ENCODE measurements at places on chromosomes 7 and 10.

DNA sequence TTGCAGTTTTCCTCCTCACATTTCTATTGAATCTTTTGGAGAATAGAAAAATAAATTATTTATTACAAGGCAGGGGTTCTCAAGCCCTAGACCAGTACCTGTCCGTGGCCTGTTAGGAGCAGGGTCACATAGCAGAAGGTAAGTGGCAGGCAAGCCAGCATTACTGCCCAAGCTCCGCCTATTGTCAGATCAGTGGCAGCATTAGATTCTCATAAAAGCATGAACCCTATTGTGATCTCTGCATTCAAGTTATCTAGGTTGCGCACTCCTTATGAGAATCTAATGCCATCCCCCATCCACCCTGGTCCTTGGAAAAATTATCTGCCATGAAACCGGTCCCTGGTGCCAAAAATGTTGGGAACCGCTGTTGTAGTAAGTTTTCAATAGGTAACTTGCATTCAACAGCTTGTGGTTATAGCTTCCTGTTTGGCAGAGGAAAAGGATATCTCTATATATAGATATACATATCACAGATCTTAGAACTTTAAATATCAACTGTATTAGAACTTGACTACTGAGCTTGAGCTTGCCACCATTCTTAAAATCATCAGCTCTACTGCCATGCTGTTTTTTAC lies 165.1 kb downstream of the AHR start:
- DNase-seq = no peak

DNA sequence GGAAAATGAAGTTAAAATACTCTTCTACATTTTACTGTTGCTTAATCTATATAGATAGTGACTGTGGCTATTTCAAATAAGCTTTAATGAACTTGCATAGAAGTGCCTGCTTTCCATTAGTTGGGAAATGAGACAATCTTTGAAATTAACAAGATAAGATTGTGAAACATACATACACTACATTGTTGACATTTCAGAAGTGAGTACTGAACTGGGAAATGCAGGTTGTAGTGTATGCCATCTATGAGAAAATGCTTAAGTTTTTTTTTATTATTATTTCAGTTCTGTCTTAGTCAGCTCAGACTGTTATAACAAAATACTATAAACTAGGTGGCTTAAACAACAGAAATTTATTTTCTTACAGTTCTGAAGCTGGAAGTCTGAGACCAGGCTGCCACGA lies 49.6 kb upstream of the CSTF2T start:
- DNase-seq = no peak

GRCh38 chr10:29176845-29177832 lies 111.7 kb upstream of the LYZL1 start:
- DNase-seq = no peak

DNA sequence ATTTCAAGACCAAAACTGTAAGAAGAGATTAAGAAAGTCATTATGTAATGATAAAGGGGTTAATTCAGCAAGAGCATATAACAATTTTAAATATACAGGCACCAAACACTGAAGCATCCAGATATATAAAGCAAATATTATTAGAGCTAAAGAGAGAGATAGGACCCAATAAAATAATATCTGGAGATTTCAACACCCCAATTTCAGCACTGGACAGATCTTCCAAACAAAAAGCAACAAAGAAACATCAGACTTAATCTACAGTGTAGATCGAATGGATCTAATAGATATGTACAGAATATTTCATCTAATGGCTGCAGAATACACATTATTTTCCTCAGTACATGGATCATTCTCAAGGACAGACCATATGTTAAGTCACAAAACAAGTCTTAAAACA lies 151.3 kb downstream of the COBL start:
- DNase-seq = no peak

DNA sequence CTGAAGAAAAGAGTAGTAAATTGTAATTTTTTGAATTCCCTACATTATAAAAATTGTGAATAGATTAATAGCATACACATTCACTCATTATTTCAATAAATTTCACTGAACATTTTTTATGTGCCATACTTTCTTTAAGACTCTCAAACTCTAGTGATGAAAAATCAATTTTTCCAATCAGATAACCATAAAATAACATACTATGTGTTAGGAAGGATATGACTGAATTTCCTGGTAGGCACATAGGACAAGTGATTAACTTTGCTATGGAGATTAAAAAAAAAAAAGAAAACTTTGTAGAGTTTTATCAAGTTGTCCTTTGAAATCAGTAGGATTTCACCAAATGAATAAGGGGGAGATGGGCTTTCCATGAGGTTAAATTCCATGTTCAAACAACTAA lies 1597.3 kb upstream of the LRRTM3 start:
- DNase-seq = no peak

DNA sequence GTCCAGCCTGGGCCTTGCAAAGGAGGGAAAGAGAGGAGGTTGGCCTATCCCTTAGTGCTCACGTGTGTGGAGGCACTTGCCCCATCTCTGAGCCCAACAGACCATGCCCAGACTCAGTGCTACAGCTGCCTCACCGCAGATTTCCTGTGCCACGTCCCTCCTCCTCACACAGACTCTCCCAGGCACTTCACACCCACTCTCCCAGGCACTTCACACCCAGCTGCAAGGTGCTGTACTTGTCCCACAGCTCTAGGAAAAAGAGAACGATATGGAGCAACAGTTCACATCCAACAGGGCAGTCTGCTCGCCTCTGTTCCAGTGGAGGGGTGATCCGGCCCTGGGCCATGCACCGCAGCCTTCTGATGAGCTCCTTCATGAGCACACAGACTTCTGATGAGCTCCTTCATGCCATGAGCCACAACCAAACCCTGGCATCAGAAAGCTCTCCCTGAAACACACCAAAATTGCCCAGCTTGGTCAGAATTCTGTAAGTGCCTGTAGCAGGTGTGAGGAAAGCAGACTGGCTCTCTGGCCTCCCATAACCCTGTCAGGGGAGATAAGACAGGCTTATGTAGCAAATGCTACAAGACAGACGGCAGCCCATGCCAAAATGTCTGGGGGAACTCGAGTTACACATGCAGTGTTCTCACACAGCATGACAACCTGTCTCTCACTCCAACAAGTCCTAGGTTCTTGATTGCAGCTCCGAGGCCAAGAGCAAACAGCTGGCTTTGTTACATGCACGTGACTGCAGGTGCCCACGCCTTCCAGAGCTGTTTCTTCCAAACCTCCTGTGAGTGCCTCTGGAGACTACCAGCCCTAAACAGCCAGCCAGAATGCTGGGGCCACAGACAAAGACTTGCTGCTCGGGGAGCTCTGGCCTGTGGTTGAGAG lies 348.5 kb downstream of the GRID1 start:
- DNase-seq = no peak

DNA sequence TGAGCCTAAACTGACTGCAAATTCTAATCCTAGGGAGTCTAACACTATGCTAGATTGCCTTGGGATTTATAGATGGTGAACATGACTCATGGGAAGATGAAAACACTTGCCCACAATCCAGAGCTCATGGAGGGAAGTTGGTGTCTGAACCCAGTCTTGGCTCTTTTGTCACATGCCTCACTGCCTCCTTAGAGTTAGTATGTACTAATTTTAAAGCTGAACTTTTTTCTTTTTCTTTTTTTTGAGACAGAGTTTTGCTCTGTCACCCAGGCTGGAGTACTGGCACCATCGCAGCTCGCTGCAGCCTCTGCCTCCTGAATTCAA lies 14.4 kb downstream of the MRPL32 start:
- DNase-seq = no peak

DNA sequence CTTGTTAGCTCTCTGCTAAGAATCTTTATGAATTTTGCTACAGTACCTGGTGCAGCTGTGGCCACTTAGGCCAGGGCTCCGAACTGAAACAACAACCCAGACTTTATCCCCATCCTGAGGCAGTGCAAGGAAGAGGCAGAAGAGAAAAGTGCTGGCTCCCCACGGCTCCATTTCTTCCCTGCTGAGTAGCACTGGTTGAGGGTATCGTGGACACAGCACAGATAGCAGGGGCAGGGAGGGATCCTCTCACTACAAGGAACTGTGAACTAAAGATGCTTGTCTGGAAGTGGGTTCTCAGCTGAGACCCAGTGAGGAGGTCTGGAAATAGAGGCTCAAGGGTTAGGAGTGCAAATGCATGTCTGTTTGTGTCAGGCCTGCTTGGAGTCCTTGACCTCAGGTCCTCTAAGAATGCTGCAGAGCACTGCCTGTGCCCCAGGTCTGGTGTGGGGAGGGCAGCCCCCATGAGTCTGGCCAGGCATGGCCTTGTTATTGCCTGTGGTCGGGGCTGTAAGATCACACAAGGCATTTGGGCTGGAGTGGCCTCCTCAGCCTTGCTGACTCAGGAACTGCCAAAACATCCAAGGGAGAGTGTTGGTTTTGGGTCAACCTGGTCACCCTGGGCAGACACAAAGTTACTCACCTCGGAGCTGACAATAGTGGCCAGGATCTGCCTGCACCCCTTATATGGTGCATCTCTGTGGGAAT lies 58.1 kb downstream of the DMBT1 start:
- no peak for DNase-seq

DNA sequence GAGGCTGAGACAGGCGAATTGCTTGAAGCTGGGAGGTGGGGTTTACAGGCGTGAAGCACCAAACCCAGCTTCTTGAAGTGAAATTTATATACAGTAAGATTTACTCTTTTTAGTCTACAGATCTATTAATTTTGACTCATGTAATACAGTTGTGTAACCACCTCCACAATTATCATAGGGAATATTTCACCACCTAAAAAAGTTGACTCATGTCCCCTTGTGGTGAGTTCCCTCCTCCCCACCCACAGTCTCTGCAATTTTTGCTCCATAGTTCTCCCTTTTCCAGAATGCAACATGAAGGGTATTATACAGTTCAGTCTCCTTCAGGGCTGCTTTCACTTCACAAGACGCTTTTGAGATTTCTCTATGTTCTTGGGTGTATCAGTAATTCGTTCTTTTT lies 156.8 kb downstream of the FAM107B start:
- DNase-seq = peak; percentile 26

- DNase-seq = no peak
Measured at GRCh38 chr10:33434933-33435332, 100.5 kb upstream of the NRP1 start.

DNA sequence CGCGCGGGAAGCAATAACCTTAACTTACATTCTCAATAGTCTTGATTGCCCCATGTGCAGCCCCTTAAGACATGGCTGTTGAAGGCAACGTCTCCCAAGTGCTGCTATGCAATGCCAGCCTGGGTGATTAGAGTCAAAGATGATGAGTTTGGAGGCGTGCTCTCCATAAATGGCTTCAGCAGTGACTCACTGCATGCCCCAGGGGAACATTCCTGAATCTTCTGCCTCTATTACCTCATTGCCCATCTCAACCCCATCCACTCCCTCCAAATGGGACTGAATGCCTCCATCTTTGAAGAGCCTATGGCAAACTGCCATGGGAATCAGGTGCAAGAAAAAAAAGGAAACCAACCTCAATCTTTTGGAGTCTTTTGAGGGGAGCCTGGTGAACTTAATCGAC lies 282.8 kb downstream of the SNX10 start:
- no peak for DNase-seq

GRCh38 chr10:25023278-25023677 lies 6.9 kb downstream of the THNSL1 start:
- DNase-seq = no peak

GRCh38 chr10:61919646-61920215 lies 18.2 kb downstream of the ARID5B start:
- no peak for DNase-seq

DNA sequence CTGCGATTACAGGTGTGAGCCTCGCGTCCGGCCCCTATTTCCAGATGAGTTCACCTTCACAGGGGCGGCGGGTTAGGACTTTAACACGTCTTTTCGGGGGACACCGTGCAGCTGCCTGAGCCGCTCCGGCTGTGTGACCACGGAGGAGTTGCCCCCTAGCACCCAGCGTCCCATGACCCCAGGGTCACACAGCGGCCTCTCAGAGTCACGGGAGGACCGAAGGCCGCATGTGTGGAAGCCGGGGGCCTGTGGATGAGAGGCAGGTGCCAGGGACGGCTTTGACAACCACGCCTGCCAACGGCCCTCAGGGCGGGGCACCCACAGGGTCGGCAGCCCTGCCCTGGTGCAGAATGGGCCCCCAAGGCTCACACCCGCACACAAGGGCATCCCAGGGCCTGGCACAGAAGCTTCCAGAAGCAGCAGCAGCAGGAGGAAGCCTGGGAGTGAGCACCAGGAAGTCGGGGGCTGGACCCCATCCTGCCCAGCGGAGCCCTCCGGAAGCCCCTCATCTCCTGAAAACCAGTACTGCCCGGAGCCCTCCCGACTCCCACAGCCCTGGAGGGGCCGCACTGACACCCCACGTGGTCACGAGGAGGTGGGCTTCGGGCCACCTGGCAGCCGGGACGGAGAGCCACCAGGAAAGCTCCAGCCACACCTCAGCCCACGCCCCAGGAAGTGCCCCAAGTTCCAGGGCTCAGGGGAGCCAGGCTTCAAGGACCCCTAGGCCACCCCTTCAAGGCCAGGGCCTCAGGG lies 32.7 kb downstream of the ADAP1 start:
- DNase-seq = no peak

DNA sequence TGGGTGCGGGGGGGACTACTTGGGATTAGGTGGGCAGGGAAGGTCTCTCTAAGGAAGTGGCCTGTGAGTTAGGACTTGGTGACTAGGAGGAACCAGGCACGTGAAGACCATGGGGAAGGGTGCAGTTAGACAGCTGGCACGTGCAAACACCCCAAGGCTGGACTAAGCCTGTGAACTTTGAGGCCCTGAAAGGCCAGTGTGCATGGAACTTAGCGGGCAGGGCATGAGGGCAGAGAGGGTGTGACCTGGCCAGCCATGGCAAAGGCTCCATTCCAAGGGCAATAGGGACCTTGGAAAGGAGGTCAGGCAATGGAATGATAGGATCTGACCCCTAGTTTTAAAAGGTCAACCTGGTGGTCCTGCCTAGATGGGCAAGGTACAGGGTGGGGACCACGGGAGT lies 158.4 kb upstream of the PCBD1 start:
- no peak for DNase-seq

- no peak for DNase-seq
Measured at GRCh38 chr7:99325001-99325493, 651 bp upstream of the ARPC1A start.

GRCh38 chr10:80603516-80603915 lies 65.8 kb downstream of the SH2D4B start:
- no peak for DNase-seq

DNA sequence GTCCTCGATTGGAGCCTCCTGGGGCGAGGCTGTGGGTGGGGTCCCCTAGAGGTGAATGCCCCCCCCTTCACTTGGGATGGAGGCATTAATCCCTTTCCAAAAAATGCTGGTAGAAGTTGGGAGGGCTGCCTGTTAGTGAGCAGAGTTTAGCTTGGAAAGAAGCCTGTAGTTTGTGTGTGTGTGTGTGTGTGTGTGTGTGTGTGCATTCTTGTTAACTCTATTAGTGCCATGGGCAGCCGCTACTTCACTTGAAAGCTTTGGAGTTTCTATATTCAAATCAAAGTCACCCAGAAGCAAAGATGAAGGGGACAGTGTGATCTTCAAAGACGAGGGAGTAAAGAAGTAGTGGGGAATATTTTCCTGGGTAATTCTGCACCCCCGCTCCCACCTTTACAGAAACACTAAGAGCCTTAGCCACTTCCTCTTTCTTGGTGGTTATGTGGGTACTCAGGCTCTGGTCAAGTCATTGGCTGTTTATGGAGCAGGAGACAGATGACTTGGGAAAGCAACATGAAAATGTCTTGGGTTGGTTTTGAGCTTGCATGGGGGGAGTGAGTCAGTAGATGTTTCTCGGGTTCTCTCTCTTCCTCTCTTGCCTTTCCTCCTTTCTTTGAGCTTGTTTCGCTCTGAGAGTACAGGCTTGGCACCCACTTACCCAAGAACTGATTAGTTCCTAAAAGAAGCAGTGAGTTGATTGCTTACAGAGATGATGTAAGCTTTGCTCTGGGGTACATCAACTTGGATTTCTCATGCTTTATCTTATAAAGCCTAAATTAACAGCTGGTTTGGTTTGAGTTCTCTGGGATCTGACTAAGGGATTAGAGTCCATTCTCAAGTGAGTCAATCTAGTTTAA lies 35.9 kb downstream of the TCF7L2 start:
- no peak for DNase-seq
